ENCODE measurements at places on chromosomes 6 and 20. TPM values are rescaled to one million over a fixed set of nuclear protein-coding genes. Genes with fewer than 3 reads are reported as not detected.

The TASP1 gene
- 24.4 TPM for polyA plus RNA-seq

The ZBTB9 gene
- 2.4 TPM for polyA plus RNA-seq

The FAM217A gene
- polyA plus RNA-seq: not detected

The ZCCHC3 gene
- 1.8 TPM for polyA plus RNA-seq

The BPIFB2 gene
- not detected for polyA plus RNA-seq

The OLIG3 gene
- polyA plus RNA-seq: not detected

The PRSS16 gene
- polyA plus RNA-seq: 6.3 TPM

The MRPS26 gene
- 27.5 TPM for polyA plus RNA-seq

The OR2H1 gene
- not detected for polyA plus RNA-seq

The VIP gene
- polyA plus RNA-seq: not detected

The MTG2 gene
- 12.9 TPM for polyA plus RNA-seq

The UBR2 gene
- 8.8 TPM for polyA plus RNA-seq

The GABRR1 gene
- polyA plus RNA-seq: 0.85 TPM

The OSTM1 gene
- 82.2 TPM for polyA plus RNA-seq

The SULF2 gene
- polyA plus RNA-seq: 288 TPM

Measured in Purkinje cell (primary cell).